ENCODE measurements at places on chromosomes 11 and 22.
A peak's percentile ranks its signal among the peaks of the same experiment; 100 is the strongest.

GRCh38 chr11:6411594-6412031 is 7.3 kb downstream of the APBB1 start:
- no peak for DNase-seq

DNA sequence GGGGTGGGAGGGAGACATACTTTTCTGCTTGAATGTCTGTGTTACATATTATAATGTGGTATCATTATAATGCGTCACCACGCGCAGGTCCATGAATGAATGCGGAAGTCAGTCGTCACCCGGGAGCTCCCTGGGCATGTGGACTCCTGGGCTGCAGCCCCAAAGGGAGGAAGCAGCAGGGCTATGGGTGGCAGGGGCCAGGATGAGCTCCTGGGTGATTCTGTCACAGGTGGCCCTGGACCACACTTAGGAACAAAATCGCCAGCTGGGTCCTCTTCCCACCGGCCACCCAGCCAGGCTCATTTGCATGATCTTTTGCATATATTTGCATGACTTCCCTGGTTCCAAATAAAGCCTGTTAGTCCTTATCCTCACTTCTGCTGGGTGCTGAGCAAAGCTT is 51.2 kb downstream of the KCNJ4 start:
- DNase-seq: no peak

DNA sequence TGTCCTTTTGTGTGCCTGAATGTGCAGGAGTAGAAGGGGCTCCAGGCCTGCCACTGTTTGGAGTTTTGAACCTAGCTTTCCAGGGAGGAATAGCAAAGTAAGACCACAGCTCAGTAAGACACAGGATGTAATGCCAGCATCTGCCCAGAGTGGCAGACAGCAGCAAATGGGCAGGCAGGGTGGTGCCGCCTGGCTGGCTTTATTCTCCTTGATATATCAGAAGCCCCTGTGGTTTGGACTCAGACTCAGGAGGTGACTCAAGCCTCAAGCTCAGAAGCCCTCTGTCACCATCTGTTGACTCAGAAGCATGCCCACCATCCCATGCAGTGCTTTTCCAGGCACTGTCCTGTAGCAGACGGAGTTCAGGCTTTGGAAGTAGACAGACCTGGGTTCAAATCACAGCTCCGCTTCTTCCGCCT is 72.7 kb upstream of the TTC12 start:
- DNase-seq: no peak

GRCh38 chr11:113240790-113241635 is 73.4 kb upstream of the TTC12 start:
- peak; percentile 28 for DNase-seq

DNA sequence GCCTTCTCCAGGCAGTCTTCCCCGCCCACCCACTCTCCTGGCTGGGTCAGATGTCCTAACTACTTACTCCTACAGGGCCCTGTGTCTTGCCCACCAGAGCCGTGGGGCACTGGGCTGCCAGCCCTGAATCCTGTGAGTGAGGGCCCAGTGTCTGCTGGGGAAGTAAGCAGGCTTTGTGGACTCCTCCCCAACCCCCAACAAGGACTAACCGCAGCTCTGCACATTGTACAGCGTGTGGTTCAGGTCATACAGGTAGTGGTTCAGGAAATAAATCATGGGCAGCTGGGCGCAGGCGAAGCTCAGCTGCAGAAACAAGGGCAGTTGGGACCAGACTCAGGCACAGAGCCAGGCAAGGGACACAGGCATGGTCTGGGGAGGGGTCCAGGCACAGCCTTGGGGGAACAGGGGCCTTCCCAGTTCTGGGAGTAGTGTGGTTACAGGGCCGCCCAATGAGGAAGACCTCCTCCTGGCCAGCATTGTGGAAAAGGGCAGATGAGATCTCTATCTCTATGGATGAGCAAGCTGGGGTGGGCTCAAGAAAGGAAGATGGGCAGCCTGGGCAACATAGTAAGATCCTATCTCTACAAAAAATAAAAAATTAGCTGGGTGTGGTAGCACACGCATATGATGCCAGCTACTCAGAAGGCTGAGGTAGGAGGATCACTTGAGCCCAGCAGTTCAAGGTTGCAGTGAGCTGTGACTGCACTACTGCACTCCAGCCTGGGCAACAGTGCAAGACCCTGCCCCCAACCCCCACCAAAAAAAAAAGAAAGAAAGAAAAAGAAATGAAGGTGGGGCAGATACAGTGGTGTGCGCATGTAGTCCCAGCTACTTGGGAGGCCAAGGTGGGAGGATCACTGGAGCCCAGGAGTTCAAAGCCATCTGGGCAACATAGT is 5.5 kb downstream of the UNC93B1 start:
- DNase-seq: no peak

- no peak for DNase-seq
Measured at GRCh38 chr11:110251836-110252235, 44.6 kb downstream of the RDX start.

GRCh38 chr11:17692931-17693330 is 26.4 kb upstream of the MYOD1 start:
- DNase-seq: no peak

DNA sequence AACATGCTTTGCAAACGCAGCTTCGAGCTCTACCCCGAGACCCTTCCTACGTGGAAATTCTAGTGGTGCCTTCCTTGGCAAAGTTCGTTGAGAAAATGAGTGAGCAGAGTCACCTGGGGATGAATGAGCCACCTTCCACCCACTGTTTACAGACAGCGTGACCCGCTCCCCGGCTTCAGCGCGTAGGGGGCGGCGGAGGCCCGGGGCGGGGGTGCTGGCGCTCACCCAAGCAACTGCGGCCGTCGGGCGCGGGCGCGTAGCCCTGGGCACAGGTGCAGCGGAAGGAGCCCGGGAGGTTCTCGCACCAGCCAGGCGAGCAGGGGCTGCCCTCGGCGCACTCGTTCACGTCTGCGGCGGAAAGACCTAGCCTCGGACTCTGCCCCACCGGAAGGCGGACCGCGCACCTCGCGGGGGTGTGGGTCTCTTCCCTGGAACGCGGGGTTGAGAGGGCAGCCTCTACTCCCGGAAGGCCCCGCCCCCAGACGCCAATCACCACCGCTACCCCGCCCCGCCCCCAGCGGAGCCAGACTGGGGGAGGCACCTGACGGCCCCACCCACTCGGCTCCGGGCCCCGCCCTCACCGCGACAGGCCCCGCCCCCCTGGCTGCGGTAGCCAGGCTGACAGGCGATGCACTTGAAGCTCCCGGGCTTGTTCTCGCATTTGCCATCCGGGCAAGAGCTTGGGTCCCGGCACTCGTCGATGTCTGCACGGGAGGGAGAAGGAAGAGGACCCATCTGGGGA is 11.8 kb downstream of the LTBP3 start:
- DNase-seq: no peak

DNA sequence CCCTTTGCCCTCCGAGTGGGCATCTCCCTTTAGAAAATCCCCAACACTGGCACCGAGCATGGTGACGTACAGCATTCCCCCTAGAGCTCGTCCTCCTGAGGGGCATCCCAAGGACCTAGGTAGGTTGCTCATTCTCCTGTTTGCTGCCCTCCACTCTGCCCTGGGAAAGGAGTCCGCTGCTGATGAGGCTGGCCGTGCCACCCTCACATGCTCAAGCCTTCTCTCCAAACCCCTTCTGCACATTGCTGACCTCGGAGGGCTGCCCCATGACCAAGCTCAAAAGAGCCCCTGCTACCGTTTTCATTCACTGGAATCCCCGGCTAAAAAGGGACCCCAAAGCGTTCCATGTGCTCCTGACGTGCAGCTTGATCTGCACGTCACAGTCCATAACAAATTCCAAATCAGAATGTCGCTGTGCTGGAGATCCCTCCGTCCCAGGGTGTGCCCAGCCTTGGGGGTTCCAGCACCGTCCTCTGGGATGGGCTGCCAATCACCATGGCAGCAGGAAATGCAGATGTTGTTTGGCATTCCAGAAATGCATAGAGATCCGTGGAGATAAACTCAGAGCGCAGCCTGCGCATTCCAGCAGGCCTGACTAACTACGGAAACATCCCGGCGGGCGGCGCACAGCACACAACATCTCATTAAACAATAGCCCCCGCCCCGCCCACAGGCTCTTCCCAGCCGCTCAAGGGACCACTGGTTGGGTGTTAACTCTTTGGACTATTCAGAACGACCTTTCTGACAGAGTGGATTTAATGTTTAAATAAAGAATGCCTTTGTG is 26.3 kb upstream of the GNB1L start:
- DNase-seq: peak; percentile 41

- no peak for DNase-seq
Measured at GRCh38 chr11:14318581-14318981, 40.4 kb downstream of the RRAS2 start.

DNA sequence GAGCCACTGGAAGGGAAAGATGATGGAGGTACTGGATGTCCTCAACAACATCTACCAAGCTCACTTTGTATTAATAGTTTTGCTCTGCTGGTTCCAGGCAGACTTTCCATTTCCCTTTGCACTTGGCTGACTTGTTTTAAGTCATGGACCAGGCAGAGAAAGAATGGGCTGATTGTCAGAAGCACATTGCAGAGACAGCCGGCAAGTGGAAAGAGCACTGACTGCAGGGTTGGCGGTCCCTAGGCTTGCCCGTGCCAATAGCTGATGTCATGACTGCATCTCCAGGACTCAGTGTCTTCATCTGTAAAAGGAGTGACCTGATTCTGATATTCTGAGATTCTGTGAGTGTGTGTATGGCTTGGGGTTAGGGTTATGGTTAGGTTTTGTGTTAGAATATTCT is 20.9 kb upstream of the NNMT start:
- no peak for DNase-seq

GRCh38 chr11:78063440-78064181 is at the start of gene THRSP:
THRSP (plus strand) TSS chr11:78063861; CDS start chr11:78063882, 21 bp downstream.
- no peak for DNase-seq

- DNase-seq: no peak
Measured at GRCh38 chr11:28342716-28343115, 234.5 kb downstream of the METTL15 start.

- DNase-seq: no peak
Measured at GRCh38 chr11:41189701-41190436, 269.6 kb downstream of the LRRC4C start.

- DNase-seq: peak; percentile 45
Measured at GRCh38 chr11:67504950-67505581, at the start of gene PITPNM1. PITPNM1 (minus strand) TSS chr11:67505363; CDS start chr11:67504180, 1,183 bp downstream.

DNA sequence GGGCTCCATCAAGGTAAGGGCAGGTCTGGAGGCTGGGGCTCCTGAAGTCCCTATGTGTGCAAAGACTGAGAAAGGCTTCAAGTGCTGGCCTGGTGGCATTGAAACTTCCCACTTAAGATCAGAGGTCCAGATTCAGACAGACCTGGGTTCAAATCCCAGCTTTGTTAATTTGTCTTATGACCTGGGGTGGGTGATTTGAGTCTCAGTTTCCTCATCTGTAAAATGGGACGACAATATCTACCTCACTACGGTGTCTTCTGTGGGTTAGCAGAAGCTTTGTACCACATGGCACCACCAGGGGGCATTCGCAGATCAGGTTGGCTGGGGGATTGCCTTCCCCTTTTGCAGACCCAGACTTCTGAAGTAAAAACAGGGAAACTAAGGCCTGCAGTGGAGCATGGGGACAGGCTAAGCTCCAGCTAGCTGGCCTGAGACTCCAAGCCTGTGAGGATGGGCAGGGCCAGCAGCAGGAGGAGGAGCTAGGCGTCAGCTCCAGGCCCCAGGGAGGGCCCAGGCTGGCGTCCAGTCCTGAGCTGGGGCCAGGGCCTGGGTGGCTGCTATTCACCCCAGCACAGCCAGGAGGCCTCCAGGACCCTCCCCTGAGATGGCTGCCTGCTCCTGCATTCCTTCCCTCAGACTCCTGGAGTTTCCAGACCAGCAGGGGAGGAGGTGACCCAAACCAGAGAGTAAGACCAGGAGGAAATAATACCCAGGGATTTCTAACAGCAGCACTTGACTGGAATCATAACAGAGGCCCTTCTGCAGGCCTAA is 1.5 kb downstream of the CASTOR1 start:
- DNase-seq: peak; percentile 88

DNA sequence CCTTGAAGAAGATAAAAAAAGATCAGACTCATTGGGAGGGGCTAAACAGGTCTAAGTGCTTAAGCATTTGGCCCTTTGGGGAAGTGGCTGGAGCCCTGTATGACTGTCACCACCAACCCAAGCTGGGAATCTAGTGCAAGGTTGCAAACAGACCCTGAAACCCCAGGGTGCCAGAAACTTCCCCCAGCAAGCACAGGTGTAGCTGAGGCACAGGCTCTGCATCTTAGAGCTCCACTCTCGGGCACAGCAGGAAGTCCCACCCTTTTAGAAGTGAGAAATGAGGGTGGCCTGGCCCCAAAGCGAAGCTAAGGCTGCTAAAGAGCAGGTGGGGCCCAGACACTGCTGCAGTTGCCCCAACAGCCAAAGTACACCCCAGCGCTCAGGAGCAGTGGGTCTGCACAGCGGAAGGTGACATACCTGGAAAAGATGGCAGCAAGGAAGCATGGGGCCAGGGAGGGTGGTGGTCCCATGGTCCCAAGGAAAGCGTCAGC is 5.8 kb upstream of the KDM2A start:
- no peak for DNase-seq

DNA sequence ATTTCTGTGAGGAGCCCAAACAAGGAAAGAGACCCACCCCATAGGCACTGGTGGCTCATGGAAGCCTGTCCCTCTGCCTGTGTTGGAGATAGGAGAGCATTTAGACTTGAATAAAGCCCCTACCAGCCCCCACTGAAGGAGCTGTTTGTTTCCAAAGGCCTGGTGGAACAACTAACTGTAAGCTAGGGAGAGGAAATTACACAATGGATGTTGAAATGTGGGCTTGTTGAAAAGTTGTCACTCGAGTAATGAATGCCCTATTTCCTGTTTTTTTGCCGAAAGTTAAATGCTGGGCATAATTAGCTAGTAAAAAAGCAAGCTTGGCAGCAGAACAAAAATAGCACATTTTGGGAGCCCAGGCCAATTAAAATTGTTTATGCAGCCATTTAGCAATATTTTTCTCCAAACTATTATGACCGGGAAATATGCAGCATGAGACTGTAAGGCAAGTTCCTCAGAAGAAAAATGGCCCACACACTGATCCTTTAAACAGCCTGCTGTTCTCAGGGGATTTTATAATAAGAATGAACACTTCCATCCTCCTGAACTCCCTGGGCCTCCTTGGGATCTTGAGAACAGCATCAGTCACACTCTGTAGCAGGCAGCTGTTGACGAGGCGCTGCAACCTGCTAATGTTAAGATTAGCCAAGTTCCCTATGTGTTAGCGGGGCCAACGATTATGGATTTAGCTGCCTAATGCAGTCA is 38.6 kb upstream of the LMO2 start:
- peak; percentile 82 for DNase-seq

- DNase-seq: no peak
Measured at GRCh38 chr11:7528514-7529049, 14.8 kb downstream of the PPFIBP2 start.

GRCh38 chr11:97414801-97415200 is 1025.0 kb downstream of the JRKL start:
- no peak for DNase-seq

DNA sequence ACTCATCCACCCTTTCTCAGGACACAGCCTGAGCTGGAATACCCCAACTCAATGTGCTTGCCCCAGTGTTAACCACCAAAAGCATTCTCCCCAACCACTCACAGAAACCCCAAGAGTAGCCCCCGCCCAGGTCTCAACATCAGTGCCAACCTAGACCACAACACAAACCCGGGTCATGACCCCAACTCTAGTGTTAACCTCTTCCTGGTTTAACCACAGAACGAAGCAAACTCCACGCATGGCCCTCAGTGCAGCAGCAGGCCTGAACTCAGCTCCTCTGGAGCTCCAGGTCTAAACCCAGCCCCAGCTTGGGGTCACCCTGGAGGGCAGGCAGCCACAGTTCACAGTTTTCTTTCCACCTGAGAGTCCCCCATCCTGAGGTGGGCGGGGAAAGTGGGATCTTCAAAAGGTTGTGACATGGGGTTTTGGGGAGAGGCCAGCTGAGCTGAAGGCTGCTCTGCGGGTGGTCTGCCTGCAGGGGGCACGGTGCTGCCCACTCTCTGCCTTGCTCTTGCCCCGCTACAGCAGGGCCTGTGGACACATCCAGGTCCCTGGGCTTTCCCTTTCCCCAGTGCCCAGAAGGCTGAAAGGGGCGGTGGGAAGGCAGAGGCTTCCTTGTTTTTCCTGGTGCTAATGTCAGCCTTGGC is 37.9 kb downstream of the NECTIN1 start:
- no peak for DNase-seq

Measured in right lung (tissue), 10 donors.